Right kidney (tissue), 9 donors: ENCODE measurements at places on chromosomes 3 and 15.

- no peak for DNase-seq
Observed at GRCh38 chr3:124927574-124928045, 6.9 kb downstream of the MUC13 start.

- DNase-seq = no peak
Observed at GRCh38 chr3:43041517-43041916, 62.4 kb downstream of the GASK1A start.

- DNase-seq = no peak
Observed at GRCh38 chr3:168002786-168003368, 92.8 kb downstream of the GOLIM4 start.

GRCh38 chr3:35422836-35423601 lies 216.3 kb upstream of the ARPP21 start:
- no peak for DNase-seq

DNA sequence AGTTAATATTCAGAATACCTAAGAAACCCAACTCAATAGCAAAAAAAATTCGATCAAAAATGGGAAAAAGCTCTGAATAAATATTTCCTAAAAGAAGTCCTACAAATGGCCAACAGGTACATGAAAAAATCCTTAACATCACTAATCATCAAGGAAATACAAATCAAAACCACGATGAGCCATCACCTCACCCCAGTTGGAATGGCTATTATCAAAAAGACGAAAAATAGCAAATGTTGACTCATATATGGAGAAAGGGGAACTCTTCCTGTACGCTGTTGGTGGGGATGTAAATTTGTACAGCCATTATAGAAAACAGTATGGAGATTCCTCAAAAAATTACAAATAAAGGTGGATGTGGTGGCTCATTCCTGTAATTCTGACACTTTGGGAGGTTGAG lies 29.6 kb upstream of the SGO1 start:
- no peak for DNase-seq

GRCh38 chr15:41438206-41438605 lies 21.3 kb downstream of the RTF1 start:
- no peak for DNase-seq

- no peak for DNase-seq
Observed at GRCh38 chr15:60635507-60636352, 156.8 kb upstream of the ICE2 start.

- DNase-seq = no peak
Observed at GRCh38 chr3:173778251-173778650, 380.7 kb downstream of the NLGN1 start.

- no peak for DNase-seq
Observed at GRCh38 chr3:123740391-123740822, 143.7 kb downstream of the MYLK start.

GRCh38 chr3:69085168-69085832 lies 563 bp downstream of the ARL6IP5 start:
- DNase-seq = peak; percentile 75

GRCh38 chr3:64796607-64797399 lies 109.0 kb upstream of the ADAMTS9 start:
- DNase-seq = no peak

DNA sequence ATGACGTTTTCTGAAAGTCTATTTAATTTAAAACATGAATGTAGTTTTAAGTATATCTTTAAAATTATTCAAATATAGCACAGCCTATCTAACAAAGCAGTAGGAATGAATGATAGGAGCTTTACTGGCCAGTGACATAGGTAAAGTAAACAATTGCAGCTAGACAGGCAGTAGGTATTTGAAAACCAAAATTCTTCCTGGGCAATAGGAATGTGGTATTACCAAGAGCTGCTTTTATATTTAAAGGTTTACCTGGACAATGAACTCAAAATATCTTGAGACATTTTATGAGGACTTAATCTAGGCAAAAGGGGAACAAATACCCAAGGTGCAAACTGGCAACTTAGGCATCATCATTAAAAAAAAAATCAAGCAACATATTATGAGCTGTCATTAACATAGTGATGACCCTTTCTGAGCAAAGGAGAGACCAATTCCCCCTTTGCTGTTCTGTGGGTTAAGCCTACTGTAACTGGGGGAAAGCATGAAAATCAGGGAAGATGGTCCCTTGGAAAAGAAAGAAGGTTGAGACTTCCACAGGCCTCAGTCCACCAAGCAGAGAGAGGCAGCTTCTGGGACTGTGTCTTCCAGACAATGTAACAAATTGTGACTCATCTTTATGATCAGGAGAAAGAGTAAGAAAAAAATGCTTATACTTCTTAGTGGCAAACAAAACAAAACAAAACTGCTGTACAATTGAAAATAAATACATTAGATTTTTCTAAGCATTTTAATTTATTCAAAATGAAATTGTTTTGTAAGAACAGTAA lies 12.9 kb downstream of the ISL2 start:
- no peak for DNase-seq

- no peak for DNase-seq
Observed at GRCh38 chr15:29934251-29934650, 112.0 kb upstream of the TJP1 start.

DNA sequence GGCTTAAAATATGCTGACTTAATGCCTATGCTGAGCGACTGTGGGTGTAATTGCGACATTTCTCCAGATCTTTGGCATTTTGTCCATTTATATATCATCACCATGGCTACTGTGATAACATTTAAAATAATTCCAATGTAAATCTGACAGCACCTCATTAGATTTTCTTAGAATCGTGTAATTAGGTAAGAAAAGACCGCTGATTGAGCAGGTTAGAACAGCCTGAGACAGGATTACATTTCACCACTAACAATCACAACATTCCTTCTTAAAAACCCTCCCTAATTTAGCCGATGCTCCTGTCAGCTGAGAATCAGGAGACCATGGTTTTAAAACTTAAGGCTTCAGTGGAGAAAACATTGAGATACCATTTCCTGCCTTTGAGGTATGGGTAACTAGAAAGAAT lies 455.3 kb upstream of the PDZRN3 start:
- DNase-seq = no peak

- DNase-seq = no peak
Observed at GRCh38 chr3:184290331-184290730, 8.7 kb upstream of the PSMD2 start.
